ENCODE measurements at places on chromosomes 3 and 15. TPM values are rescaled to one million over a fixed set of nuclear protein-coding genes. Genes with fewer than 3 reads are reported as not detected.

DNA sequence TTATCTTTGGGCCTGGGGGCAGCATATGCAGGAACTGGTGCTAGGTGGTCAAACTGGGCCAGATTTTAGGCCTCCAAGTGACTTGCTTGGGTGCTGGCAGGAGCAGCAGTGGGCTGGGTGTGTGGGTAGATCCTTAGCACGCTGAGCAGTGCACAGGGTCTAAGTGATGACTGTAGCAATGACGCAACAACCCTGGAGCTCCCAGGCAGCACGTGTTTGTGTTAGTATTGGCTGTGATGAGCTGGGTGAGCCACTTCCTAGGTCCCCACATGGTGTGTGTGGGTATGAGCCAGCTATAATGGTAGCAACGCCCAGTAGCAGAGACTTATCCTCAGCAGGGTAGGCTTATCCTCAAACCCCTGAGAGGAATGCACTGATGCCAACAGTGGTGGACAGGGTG is 570.6 kb upstream of the ROBO1 start:
- DNase-seq, result no peak

The IL17RE gene
- total RNA-seq, result 22.7 TPM

DNA sequence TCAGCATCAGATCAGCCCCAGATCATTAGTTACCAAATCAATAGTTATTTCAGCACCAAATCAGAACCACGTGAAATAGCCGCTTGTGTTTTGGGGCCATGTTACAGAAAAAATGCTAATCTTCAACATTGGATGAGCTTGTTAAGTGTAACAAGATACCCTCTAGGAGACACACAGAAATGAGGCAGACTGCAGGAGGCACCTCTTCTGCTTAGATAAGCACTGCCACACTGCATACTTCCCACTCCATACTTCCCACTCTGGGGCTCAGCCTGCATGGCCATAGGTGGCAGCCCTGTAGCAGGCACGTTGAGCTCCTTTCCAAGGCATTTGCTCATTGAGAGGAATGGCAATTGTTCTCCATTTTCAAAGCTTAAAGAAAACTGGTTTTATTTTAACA is 73.3 kb downstream of the CHCHD6 start:
- DNase-seq, result no peak

- peak; percentile 89 for DNase-seq
Observed at GRCh38 chr15:83011271-83012075, at the start of gene C15orf40. TSS of gene C15orf40 (minus strand) at chr15:83011639. CDS start at chr15:83011607, 32 bp downstream.

GRCh38 chr3:1609416-1609815 is 489.2 kb upstream of the CNTN4 start:
- no peak for DNase-seq

GRCh38 chr3:8421267-8421666 is 80.4 kb upstream of the LMCD1 start:
- DNase-seq, result no peak
